ENCODE measurements at places on chromosomes 11 and 22.

GRCh38 chr11:125236072-125236825 lies 71.7 kb downstream of the PKNOX2 start:
- DNase-seq, result no peak

- no peak for DNase-seq
These were observed 149.1 kb upstream of the RASSF10 start for GRCh38 chr11:12859872-12860657.

- DNase-seq, result no peak
These were observed 467.0 kb downstream of the LUZP2 start for GRCh38 chr11:24963852-24964251.

GRCh38 chr11:128490092-128490491 lies 97.3 kb downstream of the ETS1 start:
- no peak for DNase-seq

GRCh38 chr11:133955945-133956421 lies 785 bp downstream of the IGSF9B start:
- DNase-seq, result no peak

DNA sequence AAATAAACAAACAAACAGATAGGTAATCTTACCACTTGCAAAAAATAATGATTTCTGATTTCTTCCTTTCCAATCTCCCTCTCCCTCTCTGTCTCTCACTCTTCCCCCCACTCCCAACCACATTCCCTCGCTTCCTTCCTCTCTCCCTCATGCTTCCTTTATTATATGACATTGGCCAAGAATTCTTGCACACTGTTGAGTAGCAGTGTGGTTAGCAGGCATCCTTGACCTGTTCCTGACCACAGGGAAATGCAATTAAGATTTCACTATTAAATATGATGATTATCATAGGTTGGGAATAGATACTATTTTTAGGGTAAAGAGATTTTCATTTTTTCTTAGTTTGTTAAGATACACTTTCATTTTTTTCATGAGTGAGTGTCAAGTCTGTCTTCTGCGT lies 14.7 kb upstream of the PLAAT4 start:
- no peak for DNase-seq

DNA sequence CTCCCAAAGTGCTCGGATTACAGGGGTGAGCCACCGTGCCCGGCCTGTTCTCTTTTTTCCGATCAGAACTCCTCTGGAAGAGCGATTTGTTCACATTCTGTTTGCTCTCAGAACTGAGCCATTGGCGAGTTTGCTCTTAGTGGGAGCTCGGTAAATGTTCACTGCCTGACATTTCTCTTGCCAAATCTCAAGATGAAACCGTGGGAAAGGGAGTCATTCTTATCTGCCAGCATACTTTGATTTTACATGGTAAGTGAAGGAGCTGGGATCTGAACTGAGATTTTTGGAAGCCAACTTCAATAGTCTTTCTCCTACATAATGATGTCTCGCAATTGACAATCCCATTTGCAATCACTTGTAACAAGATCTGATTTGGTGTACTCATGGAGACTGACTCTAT lies 445.8 kb upstream of the ISX start:
- no peak for DNase-seq

- DNase-seq, result peak; percentile 55
These were observed 759 bp downstream of the CPT1A start for GRCh38 chr11:68840661-68841653.

- DNase-seq, result no peak
These were observed 90.6 kb downstream of the CDKN1C start for GRCh38 chr11:2794968-2795322.

DNA sequence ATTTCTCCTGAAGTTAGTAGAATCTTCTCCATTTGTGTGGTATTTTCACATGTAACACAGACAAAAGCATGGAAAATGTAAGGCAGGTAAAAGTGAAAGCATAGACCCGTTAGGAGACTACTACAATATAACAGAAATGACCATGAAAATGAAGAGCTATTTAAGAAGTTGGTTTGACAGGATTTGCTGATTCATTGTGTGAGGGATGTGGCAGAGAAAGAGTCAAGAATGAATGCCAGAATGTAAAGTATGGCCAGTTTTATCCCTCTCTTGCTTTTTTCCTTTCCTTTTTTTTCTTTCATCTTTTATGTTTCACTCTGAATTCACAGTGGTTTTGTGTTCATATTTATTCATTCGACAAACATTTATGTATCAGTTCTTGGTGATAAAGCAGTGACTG lies 115.9 kb downstream of the ARFGAP2 start:
- DNase-seq, result no peak

DNA sequence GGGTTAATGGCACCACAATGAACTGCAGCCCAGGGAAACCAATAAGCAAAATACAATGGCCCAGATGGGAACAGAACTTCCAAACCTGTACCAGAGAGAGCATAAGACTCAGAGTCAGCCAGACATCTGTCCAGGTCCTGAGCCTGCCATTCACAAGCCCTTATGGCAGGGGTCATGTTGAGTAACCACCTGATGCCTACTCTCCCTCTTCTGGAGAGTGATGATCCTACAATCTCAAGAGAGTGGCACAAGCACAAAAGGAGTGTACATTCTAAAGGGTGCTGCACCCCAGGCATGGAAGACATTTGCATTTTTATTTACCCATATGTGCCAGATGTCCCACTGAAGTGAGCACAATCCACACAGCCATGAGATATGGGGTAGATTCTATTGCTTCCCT lies 10.6 kb downstream of the TENM4 start:
- no peak for DNase-seq

DNA sequence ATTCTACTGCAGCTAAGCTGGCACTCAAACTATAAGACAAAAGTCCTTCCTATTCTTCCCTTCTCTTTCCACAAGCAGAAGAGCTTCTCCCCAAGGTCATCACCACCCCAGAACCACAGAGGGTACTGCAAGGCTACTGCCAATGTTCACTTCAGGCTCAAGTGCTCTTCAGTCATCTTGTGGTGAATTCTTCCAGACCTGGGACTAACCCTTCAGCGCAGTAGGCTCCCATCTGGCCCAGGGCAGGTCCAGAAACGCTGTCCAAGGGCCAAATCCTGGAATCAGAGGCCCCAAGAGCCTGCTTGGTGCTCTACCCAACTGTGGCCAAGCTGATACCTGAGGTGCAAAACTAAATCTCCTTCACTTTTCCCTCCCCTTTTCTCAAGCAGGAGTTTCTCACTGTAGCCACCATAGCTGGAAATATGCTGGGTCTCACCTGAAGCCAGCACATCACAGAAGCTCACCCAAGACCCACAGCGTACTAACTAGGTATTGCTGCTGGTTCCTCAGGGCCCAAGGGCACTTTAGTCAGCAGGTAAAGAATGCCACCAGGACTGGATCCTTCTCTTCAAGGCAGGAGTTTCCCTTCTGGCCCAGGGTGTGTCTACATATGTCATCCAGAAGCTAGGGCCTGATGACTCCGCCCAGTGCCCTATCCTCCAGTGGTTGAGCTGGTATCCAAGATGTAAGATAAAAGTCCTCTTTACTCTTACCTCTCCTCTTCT lies 27.8 kb downstream of the FCHSD2 start:
- no peak for DNase-seq

- no peak for DNase-seq
These were observed 2.9 kb downstream of the ATG2A start for GRCh38 chr11:64914123-64914522.

GRCh38 chr11:107702109-107702660 lies 9.7 kb downstream of the SLN start:
- no peak for DNase-seq

GRCh38 chr11:80317612-80318011 lies 876.8 kb upstream of the TENM4 start:
- DNase-seq, result no peak

DNA sequence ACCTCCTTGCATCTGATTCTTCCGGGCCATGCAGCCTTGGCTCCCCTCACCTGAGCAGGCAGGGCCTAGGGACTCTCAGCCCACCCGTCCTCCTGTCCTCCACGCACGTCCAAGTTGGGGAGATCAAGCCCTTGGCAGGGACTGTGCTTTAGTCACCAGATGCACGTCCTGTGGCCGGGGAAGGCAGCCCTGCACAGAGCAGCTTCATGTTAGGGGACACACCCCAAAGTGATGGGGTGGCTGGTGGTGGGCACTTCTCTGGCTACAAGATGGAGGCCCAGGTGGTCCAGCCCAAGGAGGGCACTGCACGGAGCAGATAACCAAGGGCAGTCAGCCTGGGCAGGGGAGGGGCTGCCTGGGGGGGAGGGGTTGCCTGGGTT lies 1.2 kb downstream of the MUC5B start:
- DNase-seq, result no peak

DNA sequence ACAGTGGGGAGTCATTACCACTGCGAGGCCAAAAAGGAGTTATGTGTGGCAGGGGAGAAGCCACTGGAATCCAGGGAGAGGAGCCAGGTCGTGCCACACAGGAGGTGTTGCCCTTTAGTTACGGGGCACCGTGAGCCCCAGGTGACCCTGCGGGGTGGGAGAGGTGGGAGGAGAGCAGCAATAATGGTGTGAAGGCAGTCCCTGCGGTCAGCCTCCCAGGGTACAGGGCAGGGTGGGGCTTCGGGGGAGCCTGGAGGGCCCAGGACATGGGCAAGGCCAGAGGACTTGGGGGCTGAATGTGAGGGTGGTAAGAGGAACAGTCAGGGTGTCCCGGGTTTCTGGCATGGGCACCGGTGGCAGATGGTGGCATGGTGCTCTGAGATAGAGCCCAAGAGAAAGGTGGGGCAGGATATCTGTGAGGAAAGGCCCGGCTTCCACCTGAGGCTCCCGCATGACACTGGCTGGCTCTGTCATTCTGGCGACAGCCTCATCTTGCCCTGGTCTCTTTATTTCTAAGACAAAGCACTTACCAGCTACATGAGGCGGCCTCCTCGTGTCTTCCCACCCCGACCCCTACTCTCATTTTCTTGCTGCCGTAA lies 82.6 kb upstream of the LMO1 start:
- DNase-seq, result no peak

Measured in inflammatory macrophage treated with lipopolysaccharide for 1 hour (primary cell).